ENCODE measurements at places on chromosomes 1 and 21.

DNA sequence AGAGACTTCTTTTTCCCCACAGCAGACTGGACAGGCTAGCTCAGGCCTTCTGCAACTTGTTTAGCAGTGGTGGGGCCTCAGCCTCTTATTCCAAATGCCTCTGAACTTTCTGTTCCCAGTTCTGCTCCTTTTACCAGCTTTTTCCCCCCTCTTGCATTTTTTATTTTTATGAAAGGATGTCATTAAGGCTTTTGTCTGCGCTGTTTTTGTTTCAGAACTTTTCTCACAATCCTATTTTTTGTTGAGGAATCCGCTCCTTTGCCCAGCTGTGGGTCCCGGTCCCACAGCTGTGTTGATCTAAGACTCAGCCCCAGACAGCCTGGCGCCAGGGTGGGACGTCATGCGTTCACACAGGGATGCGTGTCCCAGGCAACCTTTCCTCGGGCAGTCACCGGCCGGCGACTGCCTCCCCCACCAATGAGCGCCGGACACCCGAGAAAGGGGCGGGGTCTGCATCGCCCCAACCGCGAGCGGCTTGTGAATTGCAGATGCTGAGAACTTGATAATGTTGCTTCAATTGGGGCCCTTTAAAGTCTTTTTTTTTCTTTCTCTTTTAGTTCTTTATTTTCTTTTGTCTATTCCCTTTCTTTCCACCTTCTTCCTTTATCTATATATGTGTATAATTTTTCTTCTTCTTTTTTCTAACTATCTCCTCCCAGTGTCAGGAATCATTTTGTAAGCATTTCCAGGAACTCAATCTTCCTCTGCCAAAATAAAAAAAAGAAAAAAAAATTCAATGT is 3.0 kb upstream of the ID3 start:
- peak; percentile 82 for DNase-seq

DNA sequence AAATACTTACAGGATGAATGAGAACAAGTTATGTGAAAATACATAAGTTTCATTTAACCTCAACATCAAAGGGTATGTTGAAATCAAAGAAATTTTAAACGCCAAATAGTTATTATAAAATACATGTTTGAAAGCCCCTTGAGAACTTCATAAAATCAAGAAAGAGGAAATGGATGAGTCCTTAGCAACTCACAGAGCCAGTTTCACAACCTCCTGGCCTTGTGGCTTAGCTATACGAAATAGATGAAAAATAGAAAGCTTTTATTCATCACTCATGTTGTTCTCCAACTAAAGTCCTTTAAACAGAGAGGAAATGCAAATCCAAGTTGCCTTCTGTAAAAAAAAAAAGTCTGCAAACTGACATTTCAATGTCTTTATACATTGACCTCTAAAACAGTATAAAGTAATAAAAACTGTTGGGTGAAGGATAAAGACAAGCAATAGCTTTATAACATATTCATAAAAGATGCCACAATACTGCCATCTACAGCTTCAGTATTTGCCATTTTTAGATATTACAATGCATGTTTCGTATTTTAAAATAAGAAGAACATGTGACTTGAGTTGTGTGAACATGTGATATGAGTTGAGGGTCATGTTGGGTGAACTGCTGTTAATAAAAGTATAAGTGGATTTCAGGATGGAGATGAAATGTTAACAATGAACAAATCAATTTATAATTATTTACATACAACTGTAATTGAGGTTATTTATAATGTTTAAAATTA is 847.8 kb downstream of the MRPL39 start:
- DNase-seq, result no peak

DNA sequence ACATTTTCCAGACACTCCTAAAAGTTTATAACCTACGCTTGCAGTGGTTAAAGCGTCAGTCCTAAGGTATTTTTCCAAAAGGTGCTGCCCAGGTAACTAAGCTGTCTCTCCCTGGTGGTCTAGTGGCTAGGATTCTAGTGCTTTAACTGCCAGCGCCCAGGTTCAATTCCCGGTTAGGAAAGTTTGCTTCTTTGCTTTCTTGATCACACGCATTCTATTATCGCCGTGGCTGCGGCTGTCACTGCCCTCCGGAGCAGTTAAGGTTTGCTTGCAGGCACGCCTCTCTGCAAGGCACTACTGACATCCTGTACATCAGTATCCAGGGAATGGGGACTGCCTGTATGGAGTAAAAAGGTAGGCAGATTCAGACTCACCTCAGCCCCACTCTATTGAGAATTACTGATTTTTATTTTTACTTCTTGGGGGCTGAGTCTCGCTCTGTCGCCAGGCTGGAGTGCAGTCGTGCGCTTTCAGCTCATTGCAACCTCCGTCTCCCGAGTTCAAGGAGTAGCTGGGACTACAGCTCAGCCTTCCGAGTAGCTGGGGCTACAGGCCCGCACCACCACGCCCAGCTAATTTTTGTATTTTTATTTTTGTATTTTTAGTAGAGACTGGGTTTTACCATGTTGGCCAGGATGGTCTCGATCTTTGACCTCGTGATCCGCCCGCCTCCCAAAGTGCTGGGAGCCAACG is 53.2 kb upstream of the CFAP126 start:
- DNase-seq, result no peak

DNA sequence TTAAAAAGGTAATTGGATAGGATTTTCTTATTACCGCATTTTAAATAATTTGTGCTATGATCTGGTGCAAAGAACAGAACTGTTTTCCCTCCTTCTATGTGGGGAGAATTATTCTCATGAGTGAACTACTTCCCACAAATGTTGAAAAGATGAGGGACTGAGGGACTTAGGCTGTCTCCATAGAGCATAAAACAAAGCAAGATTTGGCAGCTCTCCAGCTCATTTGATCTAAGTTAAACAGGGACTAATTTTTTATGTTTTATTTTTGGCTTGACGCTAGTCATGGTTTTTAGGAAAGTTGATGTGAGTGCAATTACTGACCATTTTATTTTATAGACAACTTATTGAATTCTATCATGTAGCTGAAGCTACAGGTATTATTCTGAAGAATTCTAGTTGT is 362.3 kb downstream of the HLX start:
- DNase-seq, result no peak

GRCh38 chr1:56223968-56224367 is 355.4 kb downstream of the PLPP3 start:
- DNase-seq, result no peak

DNA sequence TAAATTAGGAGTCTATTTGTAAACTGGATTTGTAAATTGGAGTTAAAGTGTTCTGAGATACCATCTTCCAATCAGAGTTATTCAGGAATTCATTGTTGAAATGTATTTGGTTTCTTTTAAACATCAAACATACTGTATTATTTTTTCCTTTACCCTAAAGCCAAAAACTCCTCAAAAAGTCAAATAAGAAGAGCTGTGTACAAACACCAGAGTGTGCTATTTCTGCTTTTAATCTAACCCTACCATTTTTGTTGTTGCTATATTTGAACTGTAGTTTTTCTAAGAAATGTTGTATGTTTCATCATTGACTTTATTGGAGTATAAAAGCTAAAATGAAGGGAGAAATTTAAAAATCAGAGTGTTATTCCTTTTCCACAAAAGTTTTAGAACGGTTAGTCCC is 35.8 kb downstream of the SLC30A7 start:
- no peak for DNase-seq

DNA sequence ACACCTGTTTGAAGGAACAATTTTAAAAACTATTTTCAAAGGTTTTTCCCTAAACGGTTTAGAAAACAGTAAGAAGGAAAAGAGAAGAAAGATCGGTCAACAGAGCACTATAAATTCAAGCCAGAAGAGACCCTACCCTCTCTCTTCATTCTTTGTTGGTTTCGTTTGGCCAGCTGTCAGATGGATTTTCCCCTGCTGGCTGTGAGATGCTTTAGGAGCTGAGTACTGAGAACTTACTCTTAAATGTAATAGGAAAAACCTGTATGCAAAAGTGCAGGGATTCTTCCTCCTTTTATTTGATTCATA is 1.3 kb upstream of the TXNIP start:
- DNase-seq, result no peak

GRCh38 chr1:36096500-36097432 is 8.1 kb downstream of the ADPRS start:
- no peak for DNase-seq

DNA sequence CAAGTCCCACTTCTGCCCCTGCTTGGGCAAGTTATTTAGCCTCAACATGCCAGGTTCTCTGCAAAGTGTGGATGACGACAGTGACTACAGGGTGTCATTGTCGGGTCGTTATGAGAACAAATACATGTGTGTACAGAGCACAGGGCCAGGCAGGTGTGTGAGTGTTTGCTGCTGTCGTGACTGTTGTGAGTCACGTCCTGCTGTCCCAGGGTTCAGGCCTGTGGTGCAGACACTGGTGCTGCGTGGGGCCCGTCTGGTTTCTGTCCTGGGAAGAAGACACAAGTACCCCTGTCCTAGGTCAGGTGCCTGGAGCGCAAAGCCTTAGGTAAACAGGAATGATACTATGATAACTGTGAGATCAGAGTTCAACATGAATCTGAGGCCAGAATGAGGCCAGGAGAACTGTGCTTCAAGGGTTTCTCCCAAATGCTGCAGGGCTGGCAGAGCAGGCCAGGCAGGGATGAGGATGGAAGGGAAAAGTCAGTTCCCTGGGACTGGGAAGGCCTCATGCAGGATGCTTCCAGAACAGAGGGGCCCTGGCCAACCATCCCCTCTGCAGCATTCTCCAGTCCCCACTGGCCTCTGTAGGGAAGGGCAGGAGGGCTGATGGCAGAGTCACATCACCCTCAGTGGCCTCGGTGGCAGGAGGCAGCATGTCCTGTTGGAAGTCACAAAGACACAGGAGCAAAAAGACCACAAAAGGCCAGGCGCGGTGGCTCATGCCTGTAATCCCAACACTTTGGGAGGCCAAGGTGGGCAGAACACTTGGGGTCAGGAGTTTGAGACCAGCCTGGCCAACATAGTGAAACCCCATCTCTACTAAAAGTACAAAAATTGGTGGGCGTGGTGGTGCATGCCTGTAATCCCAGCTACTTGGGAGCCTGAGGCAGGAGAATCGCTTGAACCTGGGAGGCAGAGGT is 15.7 kb downstream of the GPR157 start:
- no peak for DNase-seq

GRCh38 chr1:5010656-5011055 is 356.2 kb downstream of the AJAP1 start:
- DNase-seq, result no peak

GRCh38 chr1:214847071-214847810 is 235.3 kb upstream of the KCNK2 start:
- no peak for DNase-seq

DNA sequence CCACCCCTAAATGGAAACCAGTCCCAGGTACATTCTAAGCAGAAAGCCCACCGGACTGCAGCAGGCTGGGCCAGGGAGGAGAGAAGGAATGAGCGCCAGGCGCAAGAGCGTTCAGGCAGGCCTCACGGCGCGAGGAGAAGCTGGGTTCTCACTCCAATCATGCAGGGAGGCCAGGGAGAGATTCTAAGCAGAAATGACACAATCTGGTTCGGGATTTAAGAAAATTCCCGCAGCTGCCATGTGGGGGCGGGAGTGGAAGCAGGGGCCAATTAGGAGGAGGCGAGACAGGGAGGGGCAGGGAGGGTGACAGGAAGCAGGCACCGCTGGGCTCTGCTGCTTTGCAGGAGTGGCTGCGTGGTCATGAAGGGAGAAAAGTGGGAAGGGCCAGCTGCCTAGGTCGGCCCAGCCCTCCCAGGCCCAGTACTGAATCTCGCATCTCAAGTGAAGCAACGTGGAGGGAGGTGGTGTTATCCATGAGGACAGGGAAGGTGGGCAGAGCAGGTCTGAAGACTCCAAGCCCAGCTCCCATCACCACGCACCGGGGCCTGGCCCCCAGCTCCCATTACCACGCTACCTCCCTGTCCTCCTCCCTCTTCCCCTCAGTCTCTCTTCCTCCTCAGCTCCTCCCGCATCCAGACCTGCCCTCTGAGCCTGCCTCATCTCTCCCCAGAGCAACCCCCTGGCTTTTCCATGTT is 11.8 kb downstream of the NPHP4 start:
- DNase-seq, result no peak

- peak; percentile 47 for DNase-seq
Measured at GRCh38 chr1:157369808-157370521, 182.3 kb downstream of the FCRL5 start.

DNA sequence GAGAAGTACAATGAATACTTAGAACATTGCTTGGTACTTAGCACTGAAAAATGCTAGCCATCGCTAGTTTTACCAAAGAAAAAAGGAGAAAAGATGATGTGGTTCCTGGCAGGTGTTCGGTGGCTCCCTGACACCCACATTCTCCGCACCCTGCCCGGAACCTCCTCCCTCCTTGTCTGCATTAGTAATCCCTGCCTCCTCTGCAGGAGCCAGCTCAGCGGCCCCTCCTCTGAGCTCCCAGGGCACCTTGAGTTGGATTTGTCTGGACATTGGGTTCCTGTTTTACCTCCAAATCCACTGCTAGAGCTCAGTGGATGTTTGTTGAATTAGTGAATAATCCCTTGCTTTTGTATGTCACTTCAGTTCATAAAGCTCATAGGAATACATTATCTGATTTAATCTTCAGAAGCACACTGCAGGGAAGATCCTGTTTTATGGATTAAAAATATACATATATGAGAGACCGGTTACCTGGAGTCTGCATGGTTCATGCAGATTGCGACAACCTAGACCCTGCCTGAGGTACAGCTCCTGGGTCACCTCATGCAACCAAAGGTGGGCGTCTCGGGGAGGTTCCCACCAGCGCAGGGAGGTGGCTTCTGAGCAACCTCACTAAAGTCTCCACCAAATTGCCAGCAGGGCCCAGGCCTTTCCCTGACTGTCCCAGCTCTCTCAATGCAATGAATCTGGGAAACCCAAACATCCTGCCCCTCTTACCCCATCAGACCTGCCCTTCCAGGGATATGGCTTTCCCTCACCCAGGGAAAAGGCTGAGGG is 24.2 kb downstream of the PCAT6 start:
- no peak for DNase-seq

- no peak for DNase-seq
Measured at GRCh38 chr1:101200513-101200912, 36.3 kb upstream of the S1PR1 start.

GRCh38 chr1:245039196-245039595 is 115.6 kb upstream of the KIF26B start:
- no peak for DNase-seq

DNA sequence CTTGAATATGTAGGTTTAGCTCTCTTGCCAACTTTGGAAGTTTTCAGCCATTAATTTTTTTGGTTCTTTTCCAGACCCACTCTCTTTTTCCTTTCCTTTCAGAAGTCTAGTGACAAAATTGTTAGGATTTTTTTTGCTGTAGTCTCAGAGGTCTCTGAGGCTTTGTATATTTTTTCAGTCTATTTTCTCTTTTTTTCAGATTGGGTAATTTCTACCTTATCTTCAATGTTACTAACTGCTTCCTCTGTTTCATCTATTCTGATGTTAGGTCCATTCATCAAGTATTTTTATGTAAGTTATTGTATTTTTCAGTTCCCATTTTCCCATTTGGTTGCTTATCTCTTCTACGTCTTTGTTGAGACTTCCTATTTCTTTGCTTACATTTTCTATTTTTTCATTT is 15.7 kb downstream of the RGS2 start:
- no peak for DNase-seq

GRCh38 chr1:58584082-58584895 is 7.2 kb upstream of the TACSTD2 start:
- peak; percentile 67 for DNase-seq

GRCh38 chr1:119038363-119038762 is 50.2 kb upstream of the TBX15 start:
- DNase-seq, result no peak

GRCh38 chr1:238329671-238330070 is 438.9 kb upstream of the ZP4 start:
- DNase-seq, result no peak

- no peak for DNase-seq
Measured at GRCh38 chr1:86552376-86552775, 5.5 kb downstream of the CLCA4 start.
